ENCODE measurements at places on chromosomes 13 and 19.
A peak's percentile ranks its signal among the peaks of the same experiment; 100 is the strongest.

DNA sequence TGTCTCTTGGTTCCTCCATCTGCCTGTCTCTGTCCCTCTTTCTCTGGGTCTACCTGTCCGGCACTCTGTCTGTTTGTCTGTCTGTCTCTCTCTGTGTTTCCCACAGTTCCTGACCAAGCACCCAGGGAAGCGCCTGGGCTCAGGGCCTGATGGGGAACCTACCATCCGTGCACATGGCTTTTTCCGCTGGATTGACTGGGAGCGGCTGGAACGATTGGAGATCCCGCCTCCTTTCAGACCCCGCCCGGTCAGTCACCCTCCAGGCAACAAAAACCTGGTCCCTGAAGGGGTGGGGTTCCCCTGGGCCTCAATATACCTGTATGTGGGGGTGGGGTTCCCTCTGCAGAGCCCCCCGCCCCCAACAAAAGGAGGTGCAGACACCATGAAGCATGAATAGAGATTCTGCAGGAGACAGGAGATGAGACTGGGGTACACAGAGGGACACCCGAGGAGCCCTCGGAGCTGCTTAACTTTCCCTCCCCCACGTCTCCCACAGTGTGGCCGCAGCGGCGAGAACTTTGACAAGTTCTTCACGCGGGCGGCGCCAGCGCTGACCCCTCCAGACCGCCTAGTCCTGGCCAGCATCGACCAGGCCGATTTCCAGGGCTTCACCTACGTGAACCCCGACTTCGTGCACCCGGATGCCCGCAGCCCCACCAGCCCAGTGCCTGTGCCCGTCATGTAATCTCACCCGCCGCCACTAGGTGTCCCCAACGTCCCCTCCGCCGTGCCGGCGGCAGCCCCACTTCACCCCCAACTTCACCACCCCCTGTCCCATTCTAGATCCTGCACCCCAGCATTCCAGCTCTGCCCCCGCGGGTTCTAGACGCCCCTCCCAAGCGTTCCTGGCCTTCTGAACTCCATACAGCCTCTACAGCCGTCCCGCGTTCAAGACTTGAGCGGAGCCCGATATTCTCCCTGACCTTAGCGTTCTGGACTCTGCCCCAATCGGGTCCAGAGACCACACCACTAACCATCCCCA is 2.6 kb upstream of the CACNG7 start:
- no peak for DNase-seq

DNA sequence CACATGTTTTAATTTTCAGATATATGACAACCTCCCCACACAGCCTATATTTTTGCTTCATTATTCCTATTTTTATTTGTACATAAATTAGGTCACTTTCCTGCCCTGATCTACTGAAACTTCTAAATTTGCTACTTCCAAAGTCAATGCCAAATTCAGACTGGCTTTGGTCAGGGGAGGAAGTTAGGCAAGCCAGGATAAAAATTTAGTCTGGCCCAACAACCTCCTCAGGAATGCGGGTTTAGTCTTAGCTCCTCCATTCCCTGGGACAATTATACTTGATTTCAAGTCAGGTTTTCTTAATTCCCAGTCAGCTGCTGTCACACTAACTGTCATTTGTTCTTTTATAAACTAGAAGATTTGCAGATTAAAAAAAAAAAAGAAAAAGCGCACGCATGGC is 84.3 kb downstream of the TM9SF2 start:
- no peak for DNase-seq

DNA sequence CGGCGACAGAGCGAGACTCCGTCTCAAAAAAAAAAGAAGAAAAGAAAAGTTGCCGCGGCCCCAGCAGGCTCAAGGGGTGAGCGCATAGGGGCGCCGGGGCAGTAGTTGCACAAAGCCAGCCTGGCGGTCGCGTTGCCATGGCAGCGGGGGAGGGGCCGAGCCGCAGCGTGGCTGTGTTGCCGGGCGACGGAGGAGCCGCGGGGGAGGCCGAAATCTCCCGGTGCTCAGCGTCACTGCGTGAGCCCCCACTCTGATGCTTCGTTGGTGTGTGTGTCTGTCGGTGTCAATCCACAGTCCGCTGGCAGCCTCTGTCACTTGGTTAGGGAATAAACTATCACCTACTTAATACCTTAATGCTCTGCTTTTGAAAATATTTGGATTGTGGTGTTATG is 82.9 kb upstream of the C1QTNF9B start:
- peak; percentile 91 for DNase-seq

DNA sequence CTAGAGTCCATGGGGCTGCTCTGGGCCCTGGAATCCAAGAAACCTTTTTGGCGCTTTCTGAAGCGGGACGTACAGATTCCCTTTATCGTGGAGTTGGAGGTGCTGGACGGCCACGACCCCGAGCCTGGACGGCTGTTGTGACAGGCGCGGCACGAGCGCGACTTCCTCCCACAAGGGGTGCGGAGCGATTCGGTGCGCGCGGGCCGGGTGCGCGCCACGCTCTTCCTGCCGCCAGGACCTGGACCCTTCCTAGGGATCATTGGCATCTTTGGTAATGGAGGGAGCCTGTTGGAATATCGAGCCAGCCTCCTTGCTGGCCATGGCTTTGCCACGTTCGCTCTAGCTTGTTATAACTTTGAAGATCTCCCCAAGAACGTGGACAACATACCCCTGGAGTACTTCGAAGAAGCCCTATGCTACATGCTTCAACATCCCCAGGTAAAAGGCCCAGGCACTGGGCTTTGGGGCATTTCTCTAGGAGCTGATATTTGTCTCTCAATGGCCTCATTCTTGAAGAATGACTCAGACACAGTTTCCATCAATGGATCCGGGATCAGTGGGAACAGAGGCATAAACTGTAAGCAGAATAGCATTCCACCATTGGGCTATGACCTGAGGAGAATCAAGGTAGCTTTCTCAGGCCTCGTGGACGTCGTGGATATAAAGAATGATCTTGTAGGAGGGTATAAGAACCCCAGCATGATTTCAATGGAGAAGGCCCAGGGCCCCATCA is 3.5 kb upstream of the ZFP82 start:
- DNase-seq: no peak

DNA sequence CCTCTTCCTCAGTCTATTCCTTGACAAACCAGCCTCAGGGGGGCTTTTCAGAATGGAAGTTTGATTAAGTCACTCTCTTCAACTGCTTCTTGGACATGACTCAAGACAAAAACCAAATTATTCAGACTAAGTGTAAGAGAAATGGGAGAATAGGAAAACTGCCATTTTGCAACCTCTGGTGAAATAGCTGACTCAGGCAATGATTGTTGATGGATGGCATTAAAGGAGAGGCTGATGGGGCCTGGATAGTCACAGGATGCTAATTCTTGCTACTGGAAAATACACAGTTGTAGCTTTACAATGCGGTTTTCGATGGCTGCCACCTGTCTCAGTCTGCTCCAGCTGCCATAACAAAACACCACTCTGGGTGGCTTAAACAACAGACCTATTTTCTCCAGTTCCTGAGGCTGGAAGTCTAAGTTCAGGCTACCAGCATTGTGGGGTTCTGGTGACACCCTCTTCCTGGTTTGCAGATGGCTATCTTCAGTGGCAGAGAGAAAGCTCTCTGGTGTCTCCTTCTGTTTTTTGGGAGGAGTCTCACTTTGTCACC is 6.1 kb downstream of the NOSIP start:
- no peak for DNase-seq

DNA sequence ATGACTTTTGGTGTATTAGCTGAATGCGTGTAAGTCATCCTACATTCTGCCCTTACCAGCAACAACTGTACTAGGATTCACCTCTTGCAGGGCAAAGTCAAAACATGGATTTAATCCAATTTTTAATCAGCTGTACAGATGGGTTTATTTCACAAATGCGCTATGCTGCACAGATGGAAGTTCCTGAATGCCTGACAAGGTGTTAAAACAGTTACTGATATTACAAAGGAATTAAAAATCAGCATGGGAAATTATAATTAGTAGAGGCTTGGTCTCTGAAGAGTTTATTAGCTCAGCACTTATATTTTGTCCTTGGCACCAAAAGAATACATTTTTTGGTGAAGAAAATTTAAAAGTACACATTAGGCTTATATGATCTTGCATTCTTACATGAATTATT is 448.9 kb downstream of the PCDH9 start:
- DNase-seq: no peak

- DNase-seq: no peak
Observed at GRCh38 chr13:79740991-79741390, 260.0 kb downstream of the NDFIP2 start.

- DNase-seq: no peak
Observed at GRCh38 chr13:79939689-79940088, 401.2 kb downstream of the SPRY2 start.

DNA sequence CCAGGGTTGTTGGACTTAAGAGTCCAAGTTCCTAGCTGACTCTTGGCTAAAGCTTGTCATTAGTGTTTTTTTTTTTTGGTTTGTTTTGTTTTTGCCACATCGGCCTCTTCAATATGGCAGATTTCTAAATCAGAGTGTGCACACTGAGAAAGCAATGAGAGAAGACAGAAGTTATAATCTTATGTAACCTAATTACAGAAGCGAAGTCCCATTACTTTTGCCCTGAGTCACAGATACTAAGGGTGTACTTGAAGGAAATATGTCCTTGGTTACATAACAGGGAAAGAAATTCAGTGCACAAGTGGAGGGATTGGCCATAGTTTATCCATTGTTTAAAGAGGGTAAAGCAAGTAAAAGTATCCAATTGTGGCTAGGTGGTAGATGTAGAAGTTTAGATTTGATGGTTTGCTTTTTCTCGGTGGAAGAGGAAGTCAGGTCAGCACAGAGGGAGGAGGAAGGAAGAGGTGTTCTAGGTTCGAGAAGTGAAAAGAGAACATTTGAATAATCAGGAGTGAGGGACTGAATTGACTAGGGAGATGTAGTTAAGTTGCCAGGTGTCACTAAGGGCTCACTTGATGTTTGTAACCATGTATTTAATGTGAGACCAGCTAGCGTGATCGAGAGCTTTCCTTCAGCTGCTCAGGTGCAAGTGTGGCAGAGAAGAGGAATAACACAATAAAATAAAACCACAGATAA is 12.2 kb downstream of the GTF2F2 start:
- DNase-seq: no peak

GRCh38 chr19:56253737-56254136 is 18.8 kb upstream of the EDDM13 start:
- peak; percentile 41 for DNase-seq

GRCh38 chr19:13068085-13068846 is 34.4 kb downstream of the LYL1 start:
- no peak for DNase-seq

GRCh38 chr19:16026131-16026530 is 50.2 kb upstream of the TPM4 start:
- no peak for DNase-seq

DNA sequence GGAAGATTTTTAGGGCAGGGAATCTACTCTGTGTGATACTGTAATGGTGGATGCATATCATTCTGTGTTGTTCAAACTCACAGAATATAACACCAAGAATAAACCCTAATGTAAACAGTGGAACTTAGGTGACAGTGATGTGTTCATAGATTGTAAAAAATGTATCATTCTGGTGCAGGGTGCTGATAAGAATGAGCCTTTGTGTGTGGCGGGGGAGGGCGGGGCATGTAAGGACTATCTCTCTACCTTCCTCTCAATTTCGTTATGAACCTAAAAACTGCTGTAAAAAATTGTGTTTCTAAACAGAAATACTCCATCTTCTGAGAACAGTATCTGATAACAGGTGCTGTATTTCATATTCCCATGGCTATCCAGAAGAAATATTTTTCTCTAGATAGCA is 35.6 kb downstream of the TNFRSF19 start:
- no peak for DNase-seq

DNA sequence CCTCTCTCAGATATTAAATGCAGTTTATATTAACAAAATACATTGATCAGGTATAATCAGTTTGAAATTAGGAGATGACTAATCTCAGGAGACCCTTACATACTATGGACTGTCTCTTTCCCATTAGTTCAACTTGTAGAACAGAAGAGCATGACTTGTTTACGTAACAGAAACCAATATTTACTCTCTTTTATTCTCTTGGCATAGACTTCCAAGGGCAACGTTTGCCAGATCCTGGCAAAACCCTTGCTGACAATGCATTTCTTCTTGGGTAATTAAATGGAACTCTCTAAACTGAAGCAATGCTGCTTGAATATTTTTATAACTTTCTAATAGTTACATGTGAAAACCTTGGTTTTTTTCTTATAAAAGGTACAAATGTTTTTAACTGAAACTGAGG is 68.3 kb upstream of the MYO16 start:
- DNase-seq: peak; percentile 27

GRCh38 chr19:35120898-35121297 is 5.3 kb downstream of the FXYD3 start:
- DNase-seq: no peak

- no peak for DNase-seq
Observed at GRCh38 chr13:79727086-79727485, 246.1 kb downstream of the NDFIP2 start.

DNA sequence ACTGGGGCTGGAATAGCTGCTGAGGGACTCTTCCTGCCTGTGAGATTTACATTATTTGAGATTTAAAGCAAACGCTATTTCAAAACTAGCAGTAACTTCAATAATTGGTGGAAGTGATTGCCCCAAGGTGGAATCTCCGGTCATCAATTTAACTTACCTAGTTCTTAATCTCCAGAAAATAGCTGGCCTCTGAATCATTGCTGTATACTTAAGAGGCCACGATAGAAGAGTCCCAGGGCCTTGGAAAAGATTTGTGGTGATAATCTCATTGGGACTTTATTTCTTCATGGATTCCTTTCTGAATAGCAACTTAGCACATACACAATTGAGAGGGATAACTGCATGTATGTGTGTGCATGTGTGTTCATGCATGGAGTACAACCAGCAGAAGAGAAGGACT is 120.2 kb downstream of the DNAJC15 start:
- DNase-seq: no peak

- DNase-seq: no peak
Observed at GRCh38 chr13:30752201-30752797, 17.0 kb downstream of the ALOX5AP start.

GRCh38 chr19:33812388-33813330 is 16.0 kb downstream of the KCTD15 start:
- no peak for DNase-seq

- peak; percentile 85 for DNase-seq
Observed at GRCh38 chr13:80342471-80343371, 1.8 kb upstream of the SPRY2 start.

DNA sequence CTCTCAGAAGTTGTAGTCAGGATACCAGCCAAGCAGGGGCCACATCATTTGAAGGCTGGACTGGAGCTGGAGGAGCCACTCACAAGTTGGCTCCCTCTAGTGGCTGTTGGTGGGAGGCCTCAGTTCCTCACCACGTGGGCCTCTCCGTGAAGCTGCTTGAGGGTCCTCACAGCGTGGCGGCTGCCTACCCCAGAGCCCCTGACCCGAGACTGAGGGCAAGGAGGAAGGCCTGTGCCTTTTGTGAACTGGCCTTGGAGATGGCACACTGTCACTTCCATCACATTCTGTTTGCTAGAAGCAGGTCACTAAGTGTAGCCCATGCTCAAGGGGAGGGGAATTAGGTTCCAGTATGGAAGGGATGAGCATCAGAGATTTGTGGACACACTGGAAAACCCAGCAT is 14.6 kb downstream of the GNA11 start:
- DNase-seq: no peak

DNA sequence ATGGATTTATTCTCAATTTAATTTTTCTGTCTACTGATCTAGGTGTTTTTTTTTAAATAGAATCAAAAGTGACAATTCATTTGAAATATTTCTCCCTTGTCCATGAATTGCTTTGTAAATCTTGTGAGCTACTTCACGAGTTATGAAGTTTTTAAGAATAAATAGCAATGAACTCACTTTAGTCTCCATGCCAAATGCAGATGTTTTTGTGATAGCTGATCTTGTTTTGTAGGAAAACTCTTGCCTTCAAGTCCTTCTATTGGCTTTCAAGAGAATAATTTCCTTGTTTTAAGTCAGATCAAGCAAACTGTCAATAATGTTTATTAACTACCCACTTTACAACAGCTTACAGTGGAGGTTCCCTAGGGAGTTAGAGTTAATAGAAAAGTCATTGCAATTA is 99.8 kb downstream of the ITGBL1 start:
- no peak for DNase-seq

All from right lung (tissue), 10 donors.